Stimulated activated CD8-positive, alpha-beta memory T cell treated with anti-CD3 and anti-CD28 coated beads, Interleukin-4, amount 100 ng/mL, for 1 hour (primary cell): ENCODE measurements at places on chromosomes 12 and 14.

DNA sequence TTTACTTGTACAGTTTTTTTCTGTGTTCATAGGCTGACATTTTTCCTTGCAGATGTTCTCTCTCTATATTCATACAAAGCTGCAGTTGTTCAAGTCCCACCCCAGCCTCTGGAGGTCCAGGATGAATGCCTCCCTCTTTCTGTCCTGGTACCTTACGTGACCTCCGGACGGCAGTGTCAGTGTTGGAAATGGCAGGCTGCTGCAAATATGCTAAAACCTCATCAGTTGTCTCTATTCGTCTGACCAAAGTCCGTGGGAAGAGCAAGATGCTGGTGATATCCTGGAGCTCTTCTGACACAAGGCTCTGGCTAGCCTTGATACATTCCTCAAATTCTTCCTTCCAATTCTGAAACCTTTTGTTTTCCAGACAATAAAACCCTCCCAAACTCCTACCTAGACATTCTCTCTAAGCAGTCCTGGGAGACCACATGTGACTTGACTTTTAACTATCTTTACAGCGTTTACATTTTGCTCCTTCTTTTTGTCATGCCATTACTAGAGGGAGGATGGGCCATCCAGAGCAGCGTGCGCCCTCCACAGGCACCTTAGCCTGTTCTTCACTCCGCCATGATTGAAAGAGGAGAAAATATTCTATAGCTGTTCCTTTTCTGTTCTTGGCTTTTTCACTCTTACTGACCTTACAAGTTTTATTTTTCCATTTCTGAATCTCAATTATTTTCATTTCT lies 143.6 kb downstream of the RGS6 start:
- DNase-seq, result no peak

DNA sequence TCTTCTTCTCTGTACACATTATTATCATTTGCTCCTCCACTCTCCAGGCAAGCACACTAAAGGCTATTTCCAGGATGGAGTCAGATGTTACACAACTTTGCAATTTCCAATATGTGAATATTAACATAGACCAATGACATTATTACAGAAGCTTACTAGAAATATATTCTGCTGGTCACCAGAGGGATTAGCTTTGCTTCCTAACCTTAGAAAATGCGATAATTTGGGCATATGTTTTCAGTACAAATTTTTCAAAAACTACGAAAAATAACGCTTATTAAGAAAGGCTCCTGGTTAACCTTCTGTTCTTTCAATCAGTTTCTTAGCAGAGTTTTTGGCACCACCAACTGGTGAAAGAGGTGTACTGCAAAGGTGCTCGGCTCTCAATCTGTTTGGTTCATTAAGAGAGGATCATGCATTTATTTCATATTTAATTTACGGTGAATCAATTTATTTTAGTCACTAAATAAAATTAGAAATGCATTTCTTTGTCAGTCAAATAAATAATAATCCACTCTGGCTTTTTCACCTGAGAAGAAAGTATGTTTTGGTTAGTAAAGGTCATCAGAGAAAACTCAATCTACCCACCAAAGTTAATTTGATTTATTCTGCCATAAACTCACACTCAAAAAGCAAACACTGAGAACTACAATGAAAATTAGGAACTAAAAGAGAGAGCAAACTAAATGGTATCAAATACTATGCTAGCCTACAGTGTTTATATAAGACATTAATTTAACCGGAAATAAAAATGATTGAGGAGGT lies 39.2 kb downstream of the EFCAB11 start:
- DNase-seq, result peak; percentile 33

- DNase-seq, result no peak
Observed at GRCh38 chr12:10268037-10268436, 39.6 kb upstream of the KLRD1 start.

DNA sequence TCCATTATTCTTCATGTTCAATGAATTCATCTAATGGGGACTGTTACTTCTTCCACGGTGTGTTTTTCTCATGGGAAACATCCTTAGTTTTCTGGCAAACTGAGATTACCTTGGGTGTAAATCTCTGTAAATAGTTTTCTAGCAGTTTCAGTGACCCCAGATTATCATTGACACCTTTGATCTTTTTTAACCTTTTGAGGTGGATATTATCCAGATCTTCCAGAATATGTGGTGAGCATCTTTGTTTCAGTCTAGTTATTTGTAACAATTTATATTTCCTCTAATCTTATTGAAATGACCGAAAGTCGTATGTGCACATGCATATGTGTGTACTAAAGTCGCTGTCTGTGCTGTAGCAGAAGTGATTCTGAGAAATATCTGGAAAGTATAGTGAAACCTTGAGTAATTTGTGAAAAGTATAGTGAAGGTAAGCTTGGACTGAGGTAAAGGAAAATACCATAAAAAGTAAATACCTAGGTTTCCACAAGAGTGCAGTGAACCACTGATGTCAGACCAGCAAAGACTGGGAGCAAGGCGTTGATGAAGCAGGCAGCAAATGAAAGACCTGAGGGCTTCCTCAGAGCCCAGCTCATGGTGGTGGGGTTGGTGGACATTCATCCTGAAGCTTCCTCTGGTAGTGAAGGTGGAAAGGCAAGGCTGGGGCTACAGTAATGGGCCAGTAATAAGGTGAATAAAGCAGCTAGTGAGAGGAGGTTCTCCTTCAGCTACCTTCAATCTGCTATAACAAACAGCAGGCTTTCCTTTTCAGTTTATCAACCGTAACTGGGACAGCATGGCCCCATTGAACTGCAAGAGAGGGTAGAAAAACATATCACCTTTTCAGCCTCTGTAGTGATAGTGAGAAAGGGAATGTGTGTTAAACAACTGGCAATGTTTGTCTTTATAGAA lies 480.2 kb upstream of the FBXO33 start:
- no peak for DNase-seq

DNA sequence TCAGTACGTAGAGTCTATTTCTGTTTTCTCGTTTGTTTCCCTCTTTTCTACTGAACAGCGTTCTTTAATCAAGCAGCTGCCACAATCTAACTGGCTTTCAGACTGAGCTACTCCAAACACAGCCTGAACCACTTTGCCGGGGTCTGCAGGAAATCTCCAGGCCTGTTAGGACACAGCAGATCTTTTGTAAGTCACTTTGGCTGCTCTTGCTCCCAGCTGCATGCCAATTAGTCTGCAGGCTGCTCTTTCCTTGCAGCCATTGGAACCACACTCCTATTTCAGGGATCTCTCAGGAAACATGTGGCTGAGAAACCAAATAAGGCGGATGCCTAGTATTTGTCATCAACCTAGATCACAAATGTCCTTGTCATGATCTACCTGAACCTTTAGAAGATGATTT lies 73.6 kb downstream of the TMTC1 start:
- DNase-seq, result no peak

DNA sequence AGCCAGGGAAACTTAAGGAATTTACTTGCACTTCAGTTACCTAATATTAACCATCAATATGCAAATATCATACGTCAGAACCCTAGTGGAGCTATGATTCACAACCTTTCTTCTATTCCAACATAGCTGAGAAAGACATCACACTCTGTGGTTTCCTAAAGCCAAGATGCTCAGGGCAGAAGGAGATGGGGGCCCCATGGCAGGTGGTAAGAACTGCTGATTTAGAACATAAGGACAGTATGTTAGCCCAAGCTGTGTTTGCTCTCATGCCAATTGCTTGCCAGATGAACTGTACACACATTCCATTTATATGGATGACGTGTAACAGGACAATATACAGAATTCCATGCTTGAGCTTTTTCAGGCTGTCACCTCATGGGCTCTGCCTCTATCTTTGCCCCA lies 34.6 kb downstream of the HECTD4 start:
- DNase-seq, result no peak

GRCh38 chr12:130832561-130833209 lies 6.4 kb downstream of the STX2 start:
- no peak for DNase-seq

DNA sequence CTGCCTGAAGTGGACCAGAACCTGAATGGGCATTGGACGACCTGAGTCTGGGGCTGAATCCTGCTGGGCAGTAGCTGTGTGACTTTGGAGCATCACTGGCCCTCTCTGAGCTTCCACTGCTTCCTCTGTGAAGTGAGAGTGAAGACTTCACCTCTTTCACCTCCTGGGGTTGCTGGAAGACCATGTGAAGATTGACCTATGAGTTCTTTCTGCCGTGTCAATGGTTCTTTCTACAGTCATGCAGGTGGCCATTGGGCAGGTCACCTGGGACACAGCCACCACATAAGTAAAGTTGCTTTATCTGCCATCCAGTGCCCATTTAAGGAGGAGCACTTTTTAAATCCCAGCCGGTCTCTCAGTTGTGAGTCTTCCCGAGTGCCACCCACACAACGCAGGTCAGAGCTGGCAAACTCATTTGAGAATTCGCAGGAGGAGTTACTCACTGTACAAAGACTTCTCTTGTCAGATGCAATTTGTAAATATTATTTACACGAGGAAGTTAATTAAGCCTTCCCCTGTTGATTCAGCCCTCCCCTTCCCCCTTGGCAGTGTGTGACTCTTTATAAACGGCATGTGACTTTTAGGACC lies 74.8 kb upstream of the TCL1B start:
- DNase-seq, result no peak

GRCh38 chr14:89501381-89501780 lies 84.3 kb upstream of the FOXN3 start:
- DNase-seq, result no peak

- no peak for DNase-seq
Observed at GRCh38 chr12:4591180-4591687, 29.2 kb downstream of the DYRK4 start.

GRCh38 chr12:754473-754820 lies 2.1 kb downstream of the WNK1 start:
- DNase-seq, result no peak

DNA sequence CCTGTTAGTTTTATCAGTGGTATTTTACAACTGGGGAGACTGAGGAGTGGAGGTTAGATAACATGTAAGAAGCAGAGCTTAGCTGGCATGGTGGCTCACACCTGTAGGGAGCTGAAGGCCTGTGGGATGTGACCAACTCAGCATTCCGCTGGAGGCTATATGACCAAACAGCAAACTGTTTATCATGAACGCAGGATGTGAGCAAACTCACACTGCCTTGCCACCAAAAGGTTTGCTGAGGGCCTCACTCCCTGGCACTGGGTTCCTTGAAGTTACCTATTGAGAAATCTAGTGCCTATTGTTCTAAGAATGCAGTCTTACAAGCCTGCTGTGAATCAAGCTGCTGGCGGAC lies 23.4 kb downstream of the JKAMP start:
- no peak for DNase-seq

GRCh38 chr12:132154941-132155770 lies 10.9 kb downstream of the NOC4L start:
- no peak for DNase-seq

DNA sequence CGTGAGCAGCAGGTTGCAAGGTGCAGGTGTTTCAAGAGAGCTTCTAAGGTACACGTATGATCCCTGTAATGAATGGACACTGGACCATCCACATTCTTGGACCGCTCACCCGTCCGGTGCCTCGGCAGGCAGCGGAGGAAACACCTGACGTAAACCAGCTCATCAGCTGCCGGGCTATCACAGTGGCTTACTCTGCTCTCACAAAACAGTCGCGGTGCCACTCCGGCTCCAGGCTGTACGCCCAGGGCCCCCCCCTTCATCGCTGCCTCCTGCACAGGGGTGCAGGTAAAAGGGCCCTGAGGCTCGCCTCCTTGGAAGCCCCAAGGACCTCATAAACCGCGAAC lies 436 bp downstream of the VPS33A start:
- DNase-seq, result no peak

DNA sequence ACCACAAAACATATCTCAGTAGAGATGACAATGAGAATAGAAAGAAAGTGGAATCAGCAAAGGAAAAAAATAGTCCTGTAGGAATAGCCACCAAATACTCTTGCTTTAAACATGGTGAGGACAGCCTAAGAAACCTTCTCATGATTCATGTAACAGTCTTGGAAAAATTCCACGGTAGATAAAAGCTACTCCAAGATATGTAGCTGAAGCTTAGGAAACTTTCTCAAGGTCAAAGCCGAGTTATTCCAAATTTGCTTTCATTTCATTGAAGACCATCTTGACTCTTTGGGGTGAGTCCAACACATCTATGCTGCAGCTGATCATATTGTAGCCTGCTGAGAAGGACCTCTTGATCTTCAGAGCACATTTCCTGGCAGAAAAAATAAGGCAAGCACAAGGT lies 157.6 kb downstream of the PAH start:
- no peak for DNase-seq

DNA sequence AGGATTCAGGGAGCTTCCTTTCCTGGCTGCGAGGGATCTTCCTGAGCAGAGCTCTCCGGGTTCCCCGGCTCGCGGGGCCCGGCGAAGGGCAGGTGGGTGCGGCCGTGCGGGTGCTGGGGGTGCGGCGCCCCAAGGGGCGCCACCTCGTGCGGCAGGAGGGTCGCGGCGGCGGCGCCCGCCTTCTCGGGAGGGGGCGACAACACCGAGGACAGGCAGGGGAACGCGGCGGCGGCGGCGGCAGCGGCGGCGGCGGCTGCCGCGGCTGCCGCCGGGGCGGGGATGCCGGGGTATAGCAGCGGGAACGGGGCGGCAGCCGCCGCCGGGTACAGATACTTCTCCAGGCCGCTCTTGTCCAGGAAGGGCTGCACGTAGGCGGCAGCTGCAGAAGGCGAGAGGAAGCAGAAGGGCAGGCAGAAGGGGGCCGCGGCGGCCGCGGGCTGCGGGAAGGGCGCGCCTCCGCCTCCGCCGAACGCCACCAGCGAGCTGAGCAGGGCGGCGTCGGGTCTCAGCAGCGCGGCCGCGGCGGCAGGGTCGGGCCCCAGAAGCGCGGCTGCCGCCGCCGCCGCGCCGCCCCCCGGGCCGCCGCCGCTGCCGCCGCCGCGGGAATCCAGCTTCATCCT lies 2.7 kb downstream of the BHLHE41 start:
- DNase-seq, result no peak
